ENCODE measurements at places on chromosomes 2 and 18.

DNA sequence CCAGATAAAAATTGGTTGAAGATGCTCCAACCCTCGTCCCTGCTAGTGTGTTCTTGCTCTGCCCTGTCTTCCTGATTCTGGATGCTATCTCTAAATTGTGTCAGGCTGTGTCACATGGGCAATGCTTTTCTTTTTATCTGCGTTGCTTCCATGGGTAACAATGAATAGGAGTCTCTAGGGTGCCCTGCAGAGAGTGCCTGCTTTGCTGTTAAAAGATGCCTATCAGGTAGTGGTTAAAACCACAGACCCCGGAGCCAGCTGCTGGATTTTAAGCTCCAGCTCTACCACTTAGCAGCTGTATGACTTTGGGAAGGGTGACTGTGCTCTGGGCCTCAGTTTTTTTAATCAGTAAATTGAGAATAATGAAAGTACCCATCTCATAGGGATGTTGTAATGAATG is 340.3 kb downstream of the PLCL1 start:
- no peak for DNase-seq

GRCh38 chr2:119006441-119006840 is 64.4 kb downstream of the MARCO start:
- no peak for DNase-seq

DNA sequence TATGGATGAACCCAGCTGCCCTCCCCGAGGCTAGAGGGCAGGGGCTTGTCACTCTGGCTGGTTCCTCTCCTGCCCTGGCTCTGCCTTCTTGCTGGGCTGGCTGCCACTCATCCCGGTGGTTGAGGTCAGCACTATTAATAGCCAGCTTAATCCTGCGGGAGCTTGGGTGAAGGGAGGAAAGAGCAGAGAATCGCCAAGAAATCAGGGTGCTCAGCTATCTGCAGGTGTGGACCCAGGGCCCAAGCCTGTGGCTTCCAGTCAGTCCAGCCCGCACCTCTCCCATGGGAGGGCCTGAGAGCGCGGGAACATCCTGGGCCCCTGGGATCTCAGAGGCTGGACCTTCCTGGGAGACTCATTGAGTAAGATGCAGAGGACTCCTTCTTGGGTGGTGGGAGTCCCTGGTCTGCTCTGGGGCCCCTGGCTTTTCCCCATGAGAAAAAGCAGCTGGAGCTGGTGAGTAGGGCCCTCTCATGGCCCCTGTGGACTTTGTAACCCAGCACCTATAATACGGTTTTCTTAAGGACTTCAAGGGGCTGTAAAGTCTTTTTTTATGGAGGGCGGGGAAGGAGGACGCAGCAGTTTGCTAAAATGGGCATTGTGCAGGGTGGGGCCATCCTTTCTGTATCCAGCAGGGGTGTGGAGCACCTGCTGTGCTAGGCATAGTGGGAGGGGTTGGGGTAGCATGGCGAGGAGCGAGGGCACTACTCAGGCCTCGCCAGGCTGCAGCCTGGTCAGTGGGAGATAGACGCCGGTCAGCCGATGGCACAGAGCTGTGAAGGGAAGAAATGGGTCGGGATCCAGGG is 27.4 kb upstream of the CNNM3 start:
- DNase-seq = peak; percentile 49

DNA sequence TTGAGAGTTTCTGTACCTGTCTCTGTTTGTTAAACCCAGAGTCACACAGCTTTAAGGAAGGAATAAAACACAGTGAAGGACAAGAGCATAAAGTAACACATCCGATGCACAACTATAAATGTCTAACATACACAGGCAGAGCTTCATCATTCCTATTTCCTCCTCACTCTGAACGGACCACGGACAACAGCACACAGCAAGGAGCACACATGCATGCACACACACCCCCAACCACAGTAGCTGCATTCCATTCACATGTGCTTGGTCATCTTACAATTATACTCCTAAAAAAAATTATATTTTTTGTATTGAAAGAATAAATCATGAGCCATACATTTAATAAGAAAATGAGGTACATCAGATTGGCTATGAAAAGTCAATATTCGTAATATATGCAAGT is 58.3 kb downstream of the ID2 start:
- no peak for DNase-seq

- no peak for DNase-seq
Measured at GRCh38 chr2:144146876-144147275, 373.0 kb downstream of the ZEB2 start.

- no peak for DNase-seq
Measured at GRCh38 chr2:132915812-132916549, 246.0 kb upstream of the LYPD1 start.

- DNase-seq = no peak
Measured at GRCh38 chr2:186327251-186327868, 158.7 kb upstream of the ZC3H15 start.

GRCh38 chr2:42239289-42239661 is 70.1 kb downstream of the EML4 start:
- DNase-seq = no peak

DNA sequence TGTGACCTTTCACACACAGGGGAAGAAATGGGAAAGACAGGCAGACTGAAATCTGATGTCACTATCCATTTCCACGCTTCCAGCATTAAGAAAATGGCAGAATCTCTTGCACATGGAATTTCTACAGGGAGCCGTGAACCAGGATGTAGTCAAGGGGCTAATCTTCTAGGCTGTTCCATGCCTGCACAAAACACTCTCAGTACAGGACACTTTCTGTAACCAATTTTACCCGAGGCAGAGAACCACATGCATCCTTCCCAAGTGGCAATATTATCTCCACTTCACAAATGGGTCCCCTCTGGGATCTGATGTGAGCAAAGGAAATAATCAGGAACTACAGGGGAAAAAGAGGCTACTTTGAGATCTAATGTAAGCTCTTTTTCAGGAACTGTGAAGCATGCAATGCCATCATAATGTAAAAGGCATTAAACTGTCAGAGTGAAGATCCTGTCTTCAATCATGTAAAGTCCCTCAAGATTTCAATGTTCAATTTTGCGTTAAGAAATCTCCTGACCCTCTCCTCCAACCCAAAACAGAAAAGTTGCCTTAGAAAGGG is 236.9 kb downstream of the RBM43 start:
- DNase-seq = no peak

GRCh38 chr2:16330012-16330411 is 335.6 kb downstream of the CYRIA start:
- DNase-seq = no peak

DNA sequence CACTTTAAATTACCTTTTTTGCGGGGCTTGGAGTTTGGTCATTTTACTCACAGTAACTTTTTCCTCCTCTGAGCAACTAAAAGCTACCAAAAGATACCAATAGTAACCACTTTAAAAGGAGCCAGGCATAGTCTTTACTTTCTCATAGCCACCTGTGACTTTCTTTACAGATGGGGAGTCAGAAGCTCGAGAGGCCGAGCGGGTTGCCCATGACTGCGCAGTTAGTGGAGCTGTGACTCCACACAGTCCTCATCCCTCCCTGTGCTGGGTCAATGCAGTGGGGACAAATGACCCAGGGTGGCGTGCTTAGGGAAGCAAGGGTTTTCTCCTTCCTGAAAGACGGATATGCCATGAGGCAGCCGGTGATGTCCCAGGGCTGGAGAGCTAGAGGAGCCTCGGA is 11.9 kb downstream of the LCT start:
- DNase-seq = no peak

- peak; percentile 85 for DNase-seq
Measured at GRCh38 chr2:218876562-218877219, 4.0 kb upstream of the WNT10A start.

DNA sequence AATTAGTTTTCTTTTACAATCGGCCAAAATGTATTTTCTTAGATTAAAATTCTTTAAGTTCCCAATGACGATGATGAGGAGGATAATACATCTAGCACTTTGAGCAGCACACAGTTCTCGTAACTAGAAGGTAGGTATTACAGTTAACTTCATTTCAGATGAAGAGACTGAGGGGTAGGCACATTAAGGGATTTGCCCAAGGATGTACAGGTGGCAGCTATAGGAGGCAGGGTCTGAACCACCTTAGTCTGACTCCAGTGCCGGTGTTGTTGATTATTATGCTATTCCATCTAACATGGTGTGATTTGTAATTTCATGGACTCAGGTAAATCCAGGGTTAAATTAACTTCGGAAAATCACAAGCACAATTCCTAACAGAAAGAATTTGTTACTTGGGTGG is 1.1 kb downstream of the CD28 start:
- no peak for DNase-seq

GRCh38 chr2:119691189-119691588 is 12.2 kb downstream of the TMEM177 start:
- no peak for DNase-seq

GRCh38 chr18:25097057-25097456 is 254.9 kb downstream of the ZNF521 start:
- DNase-seq = peak; percentile 28

DNA sequence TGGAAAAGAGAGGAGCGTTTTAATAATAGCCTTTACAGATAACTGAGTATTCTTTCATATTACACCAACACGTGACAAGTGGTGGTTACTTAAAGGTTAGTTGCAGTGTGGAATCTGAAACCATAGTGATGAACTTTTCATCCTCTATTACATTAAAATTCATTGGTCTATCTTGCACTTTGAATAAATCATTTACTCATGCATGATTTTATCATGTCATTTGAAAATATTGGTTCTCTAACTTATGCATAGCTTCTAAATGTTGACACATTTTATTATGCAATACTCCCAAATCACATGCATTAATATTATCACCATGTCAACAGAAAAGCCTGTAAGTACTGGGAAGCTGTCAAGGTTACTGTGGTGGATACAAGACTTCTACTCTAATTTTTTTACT is 1432.2 kb downstream of the LRP1B start:
- DNase-seq = no peak

GRCh38 chr2:186917866-186918265 is 68.9 kb upstream of the ZSWIM2 start:
- no peak for DNase-seq

DNA sequence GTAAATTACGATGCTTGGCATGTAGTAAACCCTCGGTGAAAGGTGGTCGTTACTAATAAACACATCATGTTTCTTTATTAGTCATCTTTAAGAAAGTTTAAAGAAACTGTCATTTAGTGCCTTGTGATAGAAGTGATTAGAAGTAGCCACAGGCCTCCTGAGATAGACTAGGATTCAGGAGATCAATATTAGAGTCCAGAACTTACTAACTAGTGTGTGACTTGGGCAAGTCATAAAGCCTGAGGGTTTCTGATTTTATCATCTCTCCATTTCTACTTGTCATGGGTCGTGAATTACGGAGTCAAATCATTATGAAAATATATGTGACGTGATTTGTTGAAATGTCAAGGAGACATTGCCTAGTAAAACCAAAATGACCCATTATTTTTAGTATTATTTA is 6.7 kb downstream of the RPE start:
- no peak for DNase-seq

GRCh38 chr2:143121079-143121478 is 8.1 kb upstream of the ARHGAP15 start:
- DNase-seq = no peak

DNA sequence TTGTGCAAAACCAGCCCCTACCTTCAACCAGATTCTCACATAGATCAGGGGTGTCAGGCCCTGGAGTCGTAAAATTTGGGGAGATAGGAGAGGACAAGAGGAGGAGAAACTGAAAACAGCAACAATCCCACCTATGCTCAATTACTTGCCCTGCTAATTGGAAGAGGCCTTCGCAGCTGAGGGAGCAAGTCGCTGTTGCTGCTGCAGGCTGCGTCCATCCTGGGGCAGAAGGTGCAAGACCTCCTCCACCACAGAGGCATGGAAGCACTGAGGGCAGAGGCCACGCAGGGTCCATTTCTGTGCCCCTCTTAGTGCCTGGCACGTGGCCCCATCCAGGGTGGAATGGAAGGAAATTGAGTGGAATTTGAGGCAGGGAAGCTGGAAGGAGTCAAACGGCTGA is 36.5 kb downstream of the CNGA3 start:
- no peak for DNase-seq

- no peak for DNase-seq
Measured at GRCh38 chr18:63477968-63478367, 1.2 kb downstream of the SERPINB5 start.

- DNase-seq = no peak
Measured at GRCh38 chr2:203413796-203414195, 85.6 kb downstream of the ABI2 start.

DNA sequence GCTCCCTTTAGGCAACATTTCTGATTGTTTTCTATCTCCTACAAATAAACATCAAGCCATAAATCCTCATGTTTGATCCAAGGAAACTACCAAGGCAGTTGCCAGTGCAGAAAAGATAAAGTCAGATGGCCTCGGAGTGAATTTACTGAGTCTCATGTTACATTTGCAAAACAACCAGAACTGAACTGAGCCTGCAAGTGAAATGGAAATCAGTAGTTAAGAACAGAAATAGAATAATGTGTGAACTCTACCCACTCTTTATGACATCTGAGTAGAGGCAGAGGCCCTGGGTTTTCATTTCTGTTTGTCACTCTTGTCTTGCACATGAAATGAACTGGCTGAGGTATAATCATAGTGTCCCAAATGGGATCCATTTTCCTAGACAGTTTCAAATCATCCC is 20.4 kb upstream of the DAPL1 start:
- no peak for DNase-seq

GRCh38 chr18:12694032-12694431 is 8.5 kb downstream of the CEP76 start:
- no peak for DNase-seq

- no peak for DNase-seq
Measured at GRCh38 chr2:11639503-11639902, 30.5 kb downstream of the NTSR2 start.

DNA sequence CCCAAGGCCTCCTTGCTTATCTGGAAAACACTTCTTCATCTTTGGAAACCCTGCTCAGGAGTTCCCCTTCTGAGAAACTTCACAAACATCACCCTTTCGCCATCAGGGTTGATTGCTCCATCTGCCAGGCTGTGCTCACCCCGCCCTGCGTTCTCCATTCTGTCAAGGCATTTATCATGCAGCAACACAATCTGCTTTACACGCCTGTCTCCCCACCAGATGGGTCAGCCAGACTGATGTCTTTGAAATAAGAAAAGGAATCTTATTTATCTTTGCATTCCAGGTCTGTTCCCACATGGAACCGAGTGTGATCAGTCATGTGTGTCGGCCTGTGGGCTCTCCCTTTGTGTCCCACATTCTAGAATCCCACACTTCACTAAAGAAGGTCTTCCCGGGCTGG is 110.0 kb upstream of the ARL4C start:
- DNase-seq = no peak

DNA sequence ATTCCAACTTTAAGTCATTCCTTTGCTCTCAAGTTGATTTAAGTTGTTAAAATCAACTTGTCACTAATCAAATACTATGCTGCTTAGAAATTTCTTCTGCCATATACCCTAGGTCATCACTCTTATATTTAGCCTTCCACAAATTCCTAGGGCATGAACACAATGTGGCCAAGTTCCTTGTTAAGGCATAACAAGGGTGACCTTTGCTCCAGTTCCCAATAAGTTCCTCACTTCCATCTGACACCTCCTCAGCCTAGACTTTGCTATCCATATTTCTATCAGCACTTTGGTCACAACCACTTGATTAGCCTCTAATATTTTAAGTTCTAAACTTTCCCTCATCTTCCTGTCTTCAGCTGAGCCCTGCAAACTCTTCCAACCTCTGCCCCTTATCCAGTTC is 9.9 kb upstream of the TMEM37 start:
- no peak for DNase-seq
